Placental pericyte (primary cell): ENCODE measurements at places on chromosomes 1 and 21. TPM values are rescaled to one million over a fixed set of nuclear protein-coding genes. Genes with fewer than 3 reads are reported as not detected.

The OR2L13 gene
- total RNA-seq: not detected in 2 replicates

The CD52 gene
- total RNA-seq: not detected in 2 replicates

The IGSF9 gene
- total RNA-seq: not detected in 2 replicates

The GJB4 gene
- total RNA-seq: not detected in 2 replicates

The CCDC190 gene
- total RNA-seq: under 0.01 TPM in 1 of 2 replicates, not detected in the other

The AADACL3 gene
- total RNA-seq: not detected in 2 replicates

The PKLR gene
- not detected in 2 replicates for total RNA-seq

The SLC22A15 gene
- total RNA-seq: 8.4 and 32.2 TPM in 2 replicates

The GBP3 gene
- total RNA-seq: 38.3 and 57.4 TPM in 2 replicates

The MTR gene
- 15.8 and 31.4 TPM in 2 replicates for total RNA-seq

The VAMP3 gene
- total RNA-seq: 84.5 and 130 TPM in 2 replicates

The CELA3B gene
- total RNA-seq: not detected in 2 replicates

The XCL1 gene
- 0.14 and 0.22 TPM in 2 replicates for total RNA-seq

The RIPPLY3 gene
- total RNA-seq: under 0.01 TPM in 1 of 2 replicates, not detected in the other

The SPRR5 gene
- total RNA-seq: not detected in 2 replicates

The LCE3E gene
- total RNA-seq: not detected in 2 replicates

The RGS5 gene
- 2.2 and 22.5 TPM in 2 replicates for total RNA-seq

The GNG12 gene
- total RNA-seq: 88.4 and 209 TPM in 2 replicates

The C1orf185 gene
- not detected in 2 replicates for total RNA-seq

The LAMC1 gene
- 503 and 620 TPM in 2 replicates for total RNA-seq

The AMY1C gene
- total RNA-seq: not detected in 2 replicates

The CELA2A gene
- 0.44 TPM in 1 of 2 replicates, not detected in the other for total RNA-seq

The PADI3 gene
- total RNA-seq: under 0.01 and 0.14 TPM in 2 replicates

The CAMK1G gene
- total RNA-seq: 0.66 and 10.6 TPM in 2 replicates

The GJA9 gene
- not detected in 2 replicates for total RNA-seq
